ENCODE measurements at places on chromosomes 7 and 10.
A peak's percentile ranks its signal among the peaks of the same experiment; 100 is the strongest.

DNA sequence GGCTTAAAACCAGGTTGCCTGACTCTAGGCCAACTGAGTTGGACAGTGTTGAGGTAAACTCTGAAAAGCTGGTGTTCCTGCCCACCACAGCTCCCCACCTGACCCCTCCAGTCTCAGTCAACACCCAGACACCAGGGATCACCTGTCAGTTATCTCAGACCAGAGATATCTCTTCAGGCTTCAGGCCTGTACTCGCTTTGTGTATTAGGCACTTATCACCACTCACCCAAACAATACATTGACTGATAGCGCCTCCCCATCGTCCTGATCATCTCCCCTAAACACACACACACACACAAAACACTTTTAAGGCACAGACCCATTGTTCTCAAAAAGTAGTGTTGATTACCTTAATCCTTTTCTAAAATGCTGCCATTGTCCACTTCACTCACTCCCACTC is 111.5 kb downstream of the PLCE1 start:
- no peak for DNase-seq

- peak; percentile 38 for DNase-seq
Measured at GRCh38 chr7:133081119-133081598, 731 bp downstream of the CHCHD3 start.

DNA sequence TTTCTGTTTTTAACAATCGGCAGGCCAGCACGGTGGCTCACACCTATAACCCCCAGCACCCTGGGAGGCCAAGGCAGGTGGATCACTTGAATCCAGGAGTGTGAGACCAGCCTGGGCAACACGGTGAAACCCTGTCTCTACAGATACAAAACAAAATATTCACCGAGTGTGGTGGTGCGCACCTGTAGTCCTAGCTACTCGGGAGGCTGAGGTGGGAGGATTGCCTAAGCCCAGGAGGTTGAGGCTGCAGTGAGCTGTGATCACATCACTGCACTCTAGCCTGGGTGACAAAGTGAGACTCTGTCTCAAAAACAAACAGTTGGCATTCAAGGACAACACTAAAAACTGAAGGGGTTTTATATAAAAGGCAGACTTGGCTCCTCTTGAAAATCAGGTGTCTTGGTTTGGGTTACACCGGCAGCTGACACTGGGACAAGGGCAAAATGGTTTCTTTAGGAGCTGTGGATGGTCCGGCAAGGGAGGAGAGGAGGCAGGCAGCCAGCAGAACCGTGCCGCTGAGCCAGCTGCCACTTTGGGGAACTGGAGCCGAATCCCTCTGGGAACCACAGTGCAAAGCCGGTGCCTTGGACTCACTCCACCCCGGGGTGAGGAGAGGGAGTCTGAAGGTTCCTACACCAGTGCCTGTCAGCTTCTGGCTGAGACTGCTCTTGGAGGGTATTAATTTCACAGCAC is 52.6 kb downstream of the CHST3 start:
- no peak for DNase-seq

GRCh38 chr7:100803398-100804161 is 23.7 kb downstream of the EPHB4 start:
- peak; percentile 67 for DNase-seq

DNA sequence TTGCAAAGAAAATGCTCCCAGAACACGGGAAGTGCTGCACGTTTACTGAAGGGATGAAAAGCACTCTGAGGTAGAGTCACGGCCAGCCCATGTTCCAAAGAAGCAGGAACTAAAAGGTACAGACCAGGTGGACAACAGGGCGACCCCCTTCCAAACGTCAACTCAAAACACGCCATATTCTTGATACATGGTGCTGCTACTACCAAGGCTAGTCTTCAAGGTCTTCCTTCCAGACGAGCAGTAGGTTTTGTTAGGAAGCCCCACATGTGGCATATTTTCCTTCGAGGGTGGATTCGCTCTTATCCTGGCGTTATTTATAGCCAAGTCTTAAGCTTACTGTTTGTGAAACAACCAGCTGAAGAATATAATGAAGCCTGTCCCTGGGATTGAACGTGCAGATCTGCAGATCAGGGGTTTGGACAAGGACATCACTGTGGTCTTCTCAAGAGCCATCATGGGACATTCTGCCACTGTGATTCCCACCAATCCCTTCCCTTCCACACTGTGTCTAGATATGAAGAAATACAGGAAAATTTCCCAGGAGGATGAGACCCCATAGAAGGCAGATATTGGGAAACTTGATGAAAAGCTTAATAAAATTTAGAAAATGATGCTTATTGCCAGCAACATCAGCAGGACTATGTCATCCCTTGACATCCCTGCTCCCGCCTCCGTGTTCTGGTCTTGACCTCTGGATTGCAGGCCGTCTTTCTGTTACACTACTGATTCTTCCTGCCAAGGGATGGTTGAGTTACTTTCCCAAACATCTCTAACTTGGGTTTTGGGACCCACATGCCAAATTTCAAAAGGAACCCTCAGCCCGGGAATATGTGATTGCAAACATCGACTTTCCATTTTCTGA is 734.4 kb downstream of the PARD3 start:
- no peak for DNase-seq

DNA sequence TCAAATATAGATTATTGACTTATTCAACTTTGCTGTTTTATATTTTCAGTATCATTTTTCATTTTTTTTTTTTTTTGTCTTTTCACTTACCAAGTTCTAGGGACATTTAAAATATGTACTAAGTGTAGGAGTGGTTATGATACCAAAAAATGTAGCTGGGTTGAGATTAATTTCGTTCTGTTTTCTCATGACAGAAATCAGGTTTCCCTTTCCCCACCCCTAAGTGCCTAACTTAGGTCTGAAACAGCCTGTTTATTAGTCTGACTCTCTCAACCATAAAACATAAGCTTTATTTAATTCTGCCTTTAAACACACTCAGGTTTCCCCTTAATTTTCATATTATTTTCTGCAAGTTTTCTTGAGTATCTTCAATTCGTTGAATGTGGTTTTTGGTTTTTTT is 22.1 kb downstream of the TMEM106B start:
- DNase-seq: no peak

DNA sequence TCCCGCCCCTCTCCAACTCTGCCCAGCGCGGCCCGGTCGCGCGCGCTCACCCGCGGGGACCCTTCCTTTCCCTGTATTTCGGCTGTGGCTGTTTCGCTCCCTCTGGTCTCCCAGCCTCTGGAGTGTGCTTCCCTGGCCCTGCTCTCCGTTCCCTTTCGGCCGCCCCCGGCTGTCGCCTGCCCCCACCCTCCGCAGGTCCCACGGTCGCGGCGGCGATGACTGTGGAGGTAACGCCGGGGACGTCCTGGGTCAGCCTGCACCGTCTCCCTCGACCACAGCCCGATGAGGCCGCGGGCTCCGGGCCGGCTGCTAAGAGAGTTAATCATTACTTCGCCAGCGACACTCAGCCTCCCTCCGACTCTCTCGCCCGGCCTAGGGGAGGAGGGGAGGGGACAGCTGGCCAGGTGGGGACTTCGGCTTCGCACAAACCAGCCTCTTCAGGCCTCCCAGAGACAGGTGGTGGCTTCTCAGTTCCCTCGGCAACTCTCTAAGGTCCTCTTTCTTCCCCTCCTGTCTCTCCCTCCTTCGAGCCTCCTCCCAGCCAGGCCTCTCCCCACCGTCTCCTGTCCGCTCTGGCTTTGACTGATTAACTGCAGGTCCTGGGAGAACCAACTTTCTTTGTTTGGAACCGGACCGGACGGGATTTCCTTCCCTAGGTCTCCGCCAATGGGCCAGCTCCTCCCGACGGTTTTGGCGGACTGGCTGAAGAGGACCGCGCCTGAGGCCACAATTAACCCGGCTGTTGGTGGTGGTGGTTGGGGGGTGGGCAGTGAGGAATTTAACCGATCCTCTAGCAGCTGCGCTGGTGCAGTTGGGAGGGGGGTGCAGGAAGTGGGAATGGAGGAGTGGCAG is 5.6 kb upstream of the PAX2 start:
- no peak for DNase-seq

DNA sequence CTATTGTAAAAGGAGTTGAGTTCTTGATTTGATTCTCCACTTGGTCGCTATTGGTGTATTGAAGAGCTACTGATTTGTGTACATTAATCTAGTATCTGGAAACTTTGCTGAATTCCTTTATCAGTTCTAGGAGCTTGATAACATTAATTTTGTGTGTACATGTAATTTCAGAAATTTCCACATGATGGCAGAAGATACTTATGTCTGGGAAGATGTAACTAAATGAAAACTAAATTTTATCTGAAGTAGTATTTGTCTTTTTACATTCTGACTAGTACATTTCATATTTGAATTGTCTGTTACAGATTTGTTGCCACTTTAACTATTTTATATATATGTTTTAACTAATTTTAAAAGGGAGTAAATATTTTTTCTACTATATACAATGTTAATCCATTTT is 27.6 kb downstream of the SDHAF3 start:
- DNase-seq: no peak

GRCh38 chr10:91307489-91307888 is 87.0 kb downstream of the PCGF5 start:
- DNase-seq: no peak

DNA sequence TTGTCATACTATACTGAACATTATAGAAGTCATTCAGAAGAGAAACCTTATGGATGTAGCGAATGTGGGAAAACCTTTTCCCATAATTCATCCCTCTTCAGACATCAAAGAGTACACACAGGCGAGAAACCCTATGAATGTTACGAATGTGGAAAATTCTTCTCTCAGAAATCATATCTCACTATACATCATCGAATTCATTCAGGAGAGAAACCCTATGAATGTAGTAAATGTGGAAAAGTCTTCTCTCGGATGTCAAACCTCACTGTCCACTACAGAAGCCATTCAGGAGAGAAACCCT is 19.4 kb downstream of the RBAK start:
- no peak for DNase-seq

- no peak for DNase-seq
Measured at GRCh38 chr7:101606498-101606923, 22.6 kb downstream of the MYL10 start.

GRCh38 chr7:15675379-15675778 is 11.1 kb downstream of the MEOX2 start:
- DNase-seq: no peak

DNA sequence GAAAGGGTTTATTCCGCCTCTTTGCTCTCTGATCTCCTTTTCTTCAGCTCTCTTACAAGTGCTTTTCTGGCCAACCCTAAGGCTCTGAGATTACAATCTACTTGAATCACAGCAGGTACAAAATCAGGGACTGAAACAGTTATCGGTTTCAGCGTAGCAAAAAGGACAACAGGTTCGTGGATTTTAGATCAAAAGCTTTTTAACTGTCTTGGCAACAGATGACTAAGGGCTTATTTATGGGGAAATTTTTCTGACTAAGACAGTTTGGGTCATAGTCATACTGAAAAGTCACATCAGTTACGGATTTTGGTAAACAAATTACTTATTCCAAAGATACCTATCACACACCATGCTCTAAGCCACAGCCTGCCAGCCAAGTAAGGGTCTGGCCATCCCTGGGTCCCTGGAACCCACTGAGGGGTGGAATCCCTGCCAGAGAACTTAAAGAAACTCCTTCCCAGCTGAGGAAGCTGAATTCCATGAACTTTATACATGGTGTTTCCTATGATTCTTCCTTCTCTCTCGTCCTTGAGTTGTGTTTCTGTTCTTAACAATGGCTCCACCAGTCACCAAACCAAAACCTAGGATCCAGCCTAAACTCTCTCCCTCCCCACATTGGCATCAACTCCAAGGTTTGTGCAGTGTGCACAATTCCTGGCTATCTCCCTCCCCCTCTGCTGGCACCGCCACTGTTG is 169.3 kb downstream of the FAM107B start:
- peak; percentile 68 for DNase-seq

DNA sequence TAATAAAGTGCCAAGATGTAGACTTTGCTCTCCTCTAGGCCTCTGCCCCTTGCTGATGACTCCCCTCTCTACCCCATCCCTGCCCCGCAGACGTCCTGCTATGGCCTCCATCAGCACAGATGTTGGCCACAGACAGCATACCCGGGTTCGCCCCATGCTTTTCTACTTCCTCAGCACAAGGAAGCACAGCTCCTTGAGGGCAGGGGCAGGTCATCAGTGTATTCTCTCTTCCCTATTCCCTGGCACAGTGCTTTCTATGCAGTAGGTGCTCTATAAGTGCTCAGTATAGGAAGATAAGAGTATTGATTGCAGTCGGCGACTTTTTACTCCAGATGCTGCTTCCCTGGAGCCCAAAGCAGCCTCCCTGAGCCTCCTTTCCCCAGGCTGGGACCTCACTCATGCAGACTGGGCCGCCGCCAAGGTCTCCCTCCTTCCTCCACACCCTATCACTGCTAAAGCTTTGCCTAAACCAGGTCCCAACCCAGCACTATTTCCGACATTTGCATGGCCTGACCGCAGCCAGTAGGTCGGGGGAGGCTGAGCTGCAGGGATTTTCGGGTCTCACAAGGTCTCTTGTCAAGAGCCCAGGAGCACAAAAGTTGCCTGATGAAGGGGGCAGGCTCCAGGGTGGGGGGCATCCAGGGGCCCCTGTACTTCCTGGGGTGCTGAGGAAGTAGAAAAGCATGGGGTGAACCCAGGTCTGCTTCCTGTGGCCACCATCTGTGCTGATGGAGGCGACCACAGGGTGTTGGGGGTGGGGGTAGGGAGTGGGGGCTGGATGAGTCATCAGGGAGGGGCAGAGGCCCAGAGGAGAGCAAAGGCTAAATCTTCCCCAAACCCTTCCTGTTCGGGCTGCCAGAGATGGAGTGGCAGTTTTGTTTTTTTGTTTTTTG is 8.0 kb downstream of the CALHM3 start:
- peak; percentile 87 for DNase-seq

GRCh38 chr7:50276483-50276882 is 28.0 kb upstream of the IKZF1 start:
- DNase-seq: no peak

GRCh38 chr7:158343936-158344455 is 243.6 kb downstream of the PTPRN2 start:
- DNase-seq: no peak

- no peak for DNase-seq
Measured at GRCh38 chr10:58515291-58515941, 2.7 kb downstream of the BICC1 start.

- no peak for DNase-seq
Measured at GRCh38 chr10:113026679-113027078, 76.6 kb downstream of the TCF7L2 start.

GRCh38 chr7:155763691-155764437 is 48.4 kb downstream of the SHH start:
- peak; percentile 80 for DNase-seq

DNA sequence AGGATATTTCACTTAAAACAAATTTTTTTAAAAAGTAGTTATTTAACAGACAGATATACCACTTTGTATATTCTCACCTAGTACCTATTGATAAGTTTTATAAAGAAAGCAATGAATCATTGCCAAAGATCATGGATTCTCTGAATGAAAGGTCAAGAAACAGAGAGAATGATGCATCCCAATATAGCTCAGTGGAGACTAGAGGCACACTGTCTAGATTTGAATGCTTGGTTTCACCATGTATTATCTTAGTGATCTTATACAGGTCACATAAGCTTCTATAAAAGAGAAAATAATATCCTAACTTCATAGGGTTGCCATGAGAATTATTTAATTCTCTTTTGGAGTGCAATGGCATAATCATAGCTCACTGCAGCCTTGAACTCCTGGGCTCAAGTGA is 87.0 kb upstream of the LRRN3 start:
- DNase-seq: no peak

Measured in activated CD4-positive, alpha-beta memory T cell treated with anti-CD3 and anti-CD28 coated beads for 36 hours (primary cell).